AG09309 (cell line): ENCODE measurements at places on chromosomes 2 and 18.

DNA sequence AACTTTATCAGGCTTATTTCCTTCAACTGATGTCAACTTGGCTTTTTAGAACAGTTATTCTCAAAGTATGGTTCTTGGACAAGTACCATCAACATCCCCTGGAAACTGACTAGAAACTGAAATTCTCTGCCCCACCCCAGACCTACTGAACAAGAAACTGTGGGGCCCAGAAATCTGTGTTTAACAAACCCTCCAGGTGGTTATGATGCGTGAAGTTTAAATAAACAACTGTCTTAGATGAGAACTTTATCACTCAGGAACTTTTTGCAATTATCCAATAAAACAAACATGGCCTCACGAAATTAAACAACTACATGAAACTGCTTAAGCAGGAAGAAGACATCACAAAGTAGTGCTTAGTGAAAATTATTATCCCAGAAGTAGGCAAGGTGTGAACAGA, 4.4 kb downstream of the HIBCH start:
- DNase-seq = no peak

DNA sequence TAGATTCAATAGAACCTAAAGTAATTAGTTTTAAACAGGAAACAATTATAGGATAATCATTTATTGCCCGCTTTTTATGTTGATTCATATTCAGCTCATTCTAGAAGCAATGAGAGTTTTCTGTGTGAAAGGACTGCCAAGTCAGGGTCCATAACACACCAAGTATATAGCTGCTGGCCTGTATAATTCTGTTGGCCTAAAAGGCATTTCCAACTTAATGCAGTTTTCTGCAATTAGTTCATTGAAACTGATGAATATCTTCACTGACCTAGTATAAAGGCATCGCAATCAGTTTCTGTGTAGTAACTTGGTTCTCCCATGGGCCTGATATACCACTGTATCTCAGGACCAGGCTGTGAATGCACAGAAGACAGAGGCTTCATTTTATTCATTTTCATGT, 69.1 kb upstream of the GRB14 start:
- no peak for DNase-seq

- no peak for DNase-seq
These were observed 134.0 kb downstream of the MCFD2 start for GRCh38 chr2:46781468-46782189.

DNA sequence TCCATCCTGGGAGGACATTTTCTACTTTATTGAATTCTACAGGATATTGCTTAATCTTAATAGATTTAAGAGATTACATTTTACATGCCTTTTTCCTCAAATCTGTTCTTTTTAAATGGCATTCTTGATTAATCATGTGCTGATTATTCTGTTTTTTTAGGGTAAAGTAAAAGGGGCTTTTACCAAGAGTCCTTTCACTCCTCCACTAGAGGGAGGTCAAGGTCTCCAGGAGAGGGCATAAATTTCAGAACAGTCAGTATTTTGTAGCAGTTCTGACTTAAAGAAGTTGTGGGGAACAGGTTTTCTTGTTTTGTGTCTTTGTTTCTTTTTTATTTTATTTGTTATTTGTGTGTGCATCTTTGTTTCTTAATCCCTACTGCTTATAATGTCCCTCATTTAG, 25.4 kb downstream of the WDR75 start:
- DNase-seq = peak; percentile 1

- DNase-seq = no peak
These were observed 233.0 kb upstream of the TNP1 start for GRCh38 chr2:217092710-217093379.

DNA sequence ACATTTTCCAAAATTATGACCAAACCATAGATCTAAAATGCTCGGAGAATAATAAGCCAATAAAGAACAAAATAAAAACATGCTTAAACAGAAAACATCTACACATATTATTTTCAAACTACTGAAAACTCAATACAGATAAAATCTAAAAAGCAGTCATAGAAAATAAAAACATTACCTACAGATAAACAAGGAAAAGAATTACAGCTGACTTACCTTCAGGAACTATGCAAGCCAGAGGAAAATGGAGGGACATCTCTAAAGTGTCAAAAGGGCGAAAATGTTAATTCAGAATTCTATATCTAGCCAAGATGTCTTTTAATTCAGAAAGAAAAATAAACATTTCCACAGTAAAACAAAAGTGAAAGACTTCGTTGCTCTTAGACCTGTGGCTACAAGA, 112.9 kb upstream of the GYPC start:
- no peak for DNase-seq

- no peak for DNase-seq
These were observed 182.4 kb downstream of the CDH2 start for GRCh38 chr18:27994571-27994970.

- DNase-seq = no peak
These were observed 194.6 kb downstream of the CYRIA start for GRCh38 chr2:16470936-16471490.

DNA sequence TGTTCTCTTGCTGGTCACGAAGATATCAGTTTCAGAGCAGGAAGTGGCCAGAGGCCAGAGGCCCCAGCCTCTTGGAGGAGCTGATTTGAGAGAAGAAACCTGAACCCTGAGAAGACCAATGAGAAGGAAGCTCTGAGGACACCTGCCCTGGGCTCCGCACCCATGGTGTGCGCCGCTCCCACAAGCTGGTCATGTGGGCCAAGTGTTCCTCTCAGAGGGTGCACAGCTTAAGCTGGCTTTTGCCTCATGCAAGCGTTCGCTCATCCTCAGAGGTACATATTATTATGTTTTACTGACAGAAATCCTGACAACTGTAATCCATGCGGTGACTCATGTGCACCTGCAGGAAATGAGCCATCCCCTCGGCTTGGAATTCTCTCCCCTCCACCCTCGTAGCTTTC, 316.1 kb upstream of the MYT1L start:
- no peak for DNase-seq

DNA sequence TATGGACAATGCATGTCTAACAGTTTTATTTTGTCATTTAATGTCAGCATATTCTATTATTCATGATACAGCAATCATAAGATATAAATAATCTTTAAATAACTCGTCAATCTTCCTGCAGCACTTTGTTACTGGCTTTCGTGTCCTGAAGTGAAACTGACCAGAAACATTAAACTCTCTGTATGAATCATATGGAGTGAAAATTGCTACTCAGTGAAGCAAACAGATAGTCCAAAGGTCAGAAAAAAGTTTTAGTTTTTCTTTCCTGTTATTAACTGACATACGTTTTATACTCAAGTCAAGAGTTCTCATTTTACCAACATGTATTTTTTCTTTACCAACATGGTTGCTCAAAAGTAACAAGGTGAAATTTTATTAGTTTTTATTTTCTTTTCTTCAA, 106.8 kb upstream of the GALNT5 start:
- no peak for DNase-seq

- DNase-seq = no peak
These were observed 1332.0 kb upstream of the CRIM1 start for GRCh38 chr2:35023545-35023944.

DNA sequence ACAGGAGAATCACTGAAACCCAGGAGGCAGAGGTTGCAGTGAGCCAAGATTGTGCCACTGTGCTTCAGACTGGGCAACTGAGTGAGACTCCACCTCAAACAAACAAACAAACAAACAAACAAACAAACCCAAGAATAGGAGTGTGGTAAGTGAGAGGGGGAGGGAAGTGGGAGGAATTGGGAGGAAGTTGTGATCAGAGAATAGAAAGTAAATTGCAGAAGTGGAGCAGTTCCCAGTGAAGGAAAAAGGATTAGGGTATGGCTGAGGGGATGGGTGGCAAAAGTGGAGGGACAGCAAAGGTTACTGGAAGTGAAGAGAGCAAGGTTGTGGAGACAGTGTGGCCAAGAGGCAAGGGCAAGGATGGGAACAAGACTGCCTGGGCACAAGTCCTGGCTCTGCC, 41.1 kb upstream of the C1GALT1C1L start:
- no peak for DNase-seq

- no peak for DNase-seq
These were observed 901 bp downstream of the SPOPL start for GRCh38 chr2:138502255-138503086.

DNA sequence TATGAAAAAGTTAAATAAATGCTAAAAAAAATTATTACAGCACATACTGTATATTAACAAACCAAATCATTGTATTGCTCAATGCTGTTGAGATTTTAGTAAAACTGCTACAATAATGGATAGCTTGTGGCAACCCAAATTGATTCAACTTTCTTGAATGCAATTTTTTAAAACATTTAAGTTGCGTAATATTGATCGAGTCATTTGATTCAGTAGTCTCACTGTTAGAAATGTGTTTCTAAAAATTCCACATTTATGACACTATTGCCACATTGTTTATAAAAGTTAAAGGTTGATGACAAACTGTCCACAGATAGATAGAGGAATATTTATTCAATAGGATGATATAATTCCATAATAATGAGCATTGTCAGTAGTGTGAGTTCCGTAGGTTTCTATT, 640.7 kb upstream of the CRIM1 start:
- no peak for DNase-seq
